Activated CD4-positive, CD25-positive, alpha-beta regulatory T cell treated with anti-CD3 and anti-CD28 coated beads, Interleukin-2, amount 50 U/mL, for 24 hours (primary cell): ENCODE measurements at places on chromosomes 2 and 18.

DNA sequence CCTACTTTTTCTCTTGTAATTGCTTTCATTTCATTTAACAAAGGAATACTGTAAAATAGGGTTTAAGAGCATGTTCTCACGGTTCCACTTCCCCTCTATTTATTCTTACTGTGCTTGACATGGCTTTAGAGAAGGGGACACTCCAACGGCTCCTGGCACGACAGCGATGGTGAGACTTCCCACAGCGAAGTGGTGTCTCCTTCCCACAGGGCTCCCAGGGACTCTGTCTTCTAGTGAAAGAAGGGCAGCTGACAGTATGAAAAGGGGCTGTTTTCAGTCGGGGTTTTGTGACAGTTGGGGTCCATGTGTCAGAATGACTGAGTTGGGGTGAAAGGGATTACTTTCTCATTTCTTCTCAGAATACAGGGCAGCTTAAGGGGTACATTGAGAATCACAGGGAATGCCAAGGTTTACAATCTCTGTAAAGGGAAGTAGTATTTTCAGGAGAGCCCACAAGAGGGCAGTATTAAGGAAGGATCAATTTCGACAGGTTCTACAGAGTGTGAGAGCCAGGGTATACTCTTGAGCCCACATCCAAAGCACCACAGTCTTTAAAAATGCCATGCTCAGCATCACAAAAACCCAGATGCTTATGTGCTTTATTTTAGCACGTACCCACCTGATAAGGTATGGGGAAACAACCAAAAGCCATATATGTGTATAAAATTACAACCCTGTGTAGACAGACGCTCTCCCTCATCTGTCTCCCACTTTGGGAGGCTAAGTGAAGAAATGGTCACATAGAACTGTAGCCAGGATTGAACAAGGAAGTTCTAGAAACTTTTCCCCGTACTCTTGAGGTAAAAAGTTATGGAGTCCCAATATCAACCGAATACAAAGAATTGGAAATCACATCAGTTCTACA lies 31.3 kb upstream of the RAPGEF4 start:
- no peak for ATAC-seq

- no peak for ATAC-seq
Measured at GRCh38 chr2:38971377-38971776, 81.7 kb downstream of the ARHGEF33 start.

DNA sequence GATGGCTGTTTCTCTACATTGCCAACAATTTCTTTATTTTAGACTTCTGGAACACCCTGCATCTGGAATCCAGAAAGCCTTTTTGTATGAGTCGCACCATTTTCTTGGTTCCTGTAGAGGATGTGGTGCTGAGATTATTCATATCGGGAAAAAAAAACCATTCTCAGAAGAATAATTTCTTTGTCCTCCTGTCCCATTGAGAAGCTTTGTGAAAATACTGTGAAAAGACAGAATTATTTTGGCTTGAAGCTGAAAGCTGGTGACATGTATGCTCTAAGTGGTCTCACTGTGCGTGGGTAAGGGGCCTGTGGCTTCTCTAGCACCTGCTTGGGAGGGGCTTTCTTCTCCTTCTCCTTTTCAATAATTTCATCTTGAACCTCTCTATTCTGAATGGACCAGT lies 138.4 kb downstream of the FAM210A start:
- ATAC-seq, result no peak

GRCh38 chr2:96692094-96692971 lies 47.5 kb downstream of the LMAN2L start:
- no peak for ATAC-seq

DNA sequence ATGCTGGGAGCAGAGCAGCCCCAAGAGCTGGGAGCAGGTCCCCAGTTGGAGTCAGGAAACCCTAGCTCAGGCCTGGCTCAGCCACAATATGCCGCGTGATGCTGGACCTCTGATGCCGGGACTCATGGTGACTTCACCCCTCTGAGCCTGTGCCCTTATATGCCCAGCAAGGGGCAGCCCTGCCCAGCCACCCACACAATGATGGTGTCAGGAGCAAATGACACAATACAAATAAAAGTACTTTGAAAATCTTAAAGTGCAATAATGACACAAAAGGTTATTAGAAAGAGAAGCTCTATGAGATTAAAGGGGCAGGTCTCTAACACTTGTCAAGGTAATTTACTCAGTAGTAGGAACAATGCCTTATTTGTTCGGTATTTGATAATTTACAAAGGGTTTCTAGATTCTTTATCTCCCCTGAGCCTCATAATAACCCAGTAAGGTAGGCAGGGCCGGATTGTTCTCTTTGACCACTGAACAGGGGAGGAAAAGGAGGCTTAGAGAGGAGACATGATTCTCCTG lies 18.3 kb upstream of the KIF3C start:
- no peak for ATAC-seq
